ENCODE measurements at places on chromosomes 5 and 9.

GRCh38 chr5:132268769-132269551 is 11.5 kb downstream of the PDLIM4 start:
- peak; percentile 74 for DNase-seq

GRCh38 chr9:83473488-83473971 is 64.7 kb downstream of the FRMD3 start:
- no peak for DNase-seq

DNA sequence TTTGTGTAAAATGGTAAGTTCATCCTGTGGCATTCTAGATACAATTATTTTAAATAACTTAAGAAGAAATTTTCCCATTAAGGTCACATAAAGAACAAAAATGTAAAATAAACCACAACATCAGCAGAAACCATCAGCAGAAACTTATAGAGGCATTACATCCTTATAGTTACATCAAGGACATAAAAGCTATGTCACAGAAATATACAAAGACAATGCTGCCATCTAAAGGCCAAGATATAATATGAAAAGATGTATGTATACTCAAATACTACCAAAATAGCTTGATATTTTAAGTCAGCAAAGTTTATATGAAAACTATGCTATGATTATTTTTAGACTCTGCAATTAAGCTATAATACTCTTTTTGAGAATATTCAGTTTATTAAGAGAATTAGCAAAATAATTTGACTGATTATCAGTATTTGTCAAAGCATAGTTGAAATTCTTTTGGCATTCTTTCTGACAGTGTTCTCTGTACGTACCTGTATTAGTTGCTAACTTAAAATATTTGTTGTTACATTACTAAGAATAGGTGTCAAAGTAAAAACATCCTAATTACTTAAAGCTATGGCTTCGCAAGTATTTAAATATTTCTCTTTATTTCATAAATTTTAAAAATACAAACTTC is 36.2 kb downstream of the FBXL17 start:
- DNase-seq = peak; percentile 51

- DNase-seq = no peak
Observed at GRCh38 chr9:71830929-71831328, 62.6 kb upstream of the CEMIP2 start.

DNA sequence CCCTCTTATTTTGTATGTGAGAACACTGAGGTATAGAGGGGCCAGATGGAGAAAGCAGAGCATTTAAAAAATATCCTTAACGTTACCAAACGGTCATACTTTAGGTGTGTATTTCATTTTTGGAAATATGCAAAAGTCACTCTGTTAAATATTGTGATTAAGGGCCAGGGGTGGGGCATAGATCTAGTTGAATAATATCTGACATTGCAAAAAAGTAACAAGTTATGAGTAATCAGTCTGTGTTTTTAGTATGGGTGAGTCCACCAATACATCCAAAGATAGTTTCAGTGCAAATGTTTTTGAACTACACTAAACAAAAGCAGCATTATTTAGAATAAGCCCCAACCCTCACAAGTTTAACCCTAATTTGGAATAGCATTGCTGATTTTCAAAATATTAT is 45.3 kb upstream of the CCDC112 start:
- DNase-seq = no peak

DNA sequence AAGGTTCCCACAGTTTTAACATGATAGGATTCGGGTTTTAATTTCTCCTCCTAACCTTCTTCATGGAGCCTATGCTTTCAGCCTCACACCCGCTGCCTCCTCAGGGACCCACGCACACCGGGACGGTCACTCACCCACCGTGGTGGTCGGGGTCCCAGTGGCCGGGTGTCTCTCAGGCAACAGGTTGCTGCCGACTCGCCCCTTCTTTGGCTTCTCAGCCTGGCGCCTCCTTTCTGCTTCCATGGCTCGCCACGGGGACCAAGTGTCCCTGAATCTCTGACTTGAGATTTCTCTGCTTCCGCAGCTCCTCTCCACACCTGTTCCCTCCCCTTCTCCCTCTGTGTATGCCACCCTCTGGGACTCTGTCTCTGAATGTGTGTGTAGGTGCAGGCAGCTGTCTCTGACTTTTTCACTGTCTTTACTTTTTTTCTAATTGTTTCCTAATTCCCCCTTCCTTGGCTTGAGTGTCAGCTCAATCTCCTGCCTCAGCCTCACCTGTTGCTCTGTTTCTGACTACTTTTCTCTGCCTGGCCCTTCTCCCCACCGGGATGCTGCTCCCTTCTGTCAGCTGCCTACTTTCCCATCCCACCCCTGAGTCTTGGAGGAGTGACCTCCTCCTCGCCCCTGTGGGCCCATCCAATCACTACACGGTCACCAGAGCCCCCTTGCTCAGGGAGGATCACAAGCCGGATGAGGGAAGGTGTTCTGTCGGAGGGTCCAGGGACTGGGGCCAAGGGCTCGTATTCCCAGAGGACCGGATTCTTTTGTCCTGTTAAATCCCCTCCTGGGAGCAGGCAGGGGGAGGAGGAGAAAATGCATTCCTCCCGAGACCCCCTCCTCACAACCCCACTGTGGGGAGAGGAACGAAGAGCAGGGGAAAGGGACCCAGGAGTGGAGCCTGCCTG is at the start of gene PROP1:
Gene PROP1, minus strand, starts transcription at position 552 of the 905 bp plus-strand sequence. Its CDS starts 309 bp downstream, at position 243.
- DNase-seq = no peak

DNA sequence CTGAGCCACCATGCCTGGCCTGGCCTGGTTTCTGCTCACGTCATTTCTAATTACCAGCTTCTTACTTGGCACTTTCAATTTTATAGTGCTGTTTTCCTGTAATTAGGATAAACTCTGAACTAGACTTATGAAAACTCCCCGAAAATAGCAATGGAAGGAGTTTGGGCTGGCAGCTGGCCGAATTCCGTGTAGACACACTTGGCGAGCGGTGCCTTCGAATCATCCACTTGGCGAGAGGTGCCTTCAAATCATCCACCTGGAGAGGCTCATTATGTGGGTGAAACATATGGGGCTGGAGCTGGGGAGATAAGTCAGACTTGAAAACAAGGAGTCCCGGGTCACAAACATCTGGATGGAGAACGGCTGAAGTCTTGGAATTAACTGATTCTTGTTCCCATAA is 203.7 kb downstream of the ROR2 start:
- no peak for DNase-seq

- no peak for DNase-seq
Observed at GRCh38 chr5:98907951-98908350, 20.9 kb downstream of the CHD1 start.

- no peak for DNase-seq
Observed at GRCh38 chr5:139178935-139179334, 19.2 kb downstream of the SIL1 start.

DNA sequence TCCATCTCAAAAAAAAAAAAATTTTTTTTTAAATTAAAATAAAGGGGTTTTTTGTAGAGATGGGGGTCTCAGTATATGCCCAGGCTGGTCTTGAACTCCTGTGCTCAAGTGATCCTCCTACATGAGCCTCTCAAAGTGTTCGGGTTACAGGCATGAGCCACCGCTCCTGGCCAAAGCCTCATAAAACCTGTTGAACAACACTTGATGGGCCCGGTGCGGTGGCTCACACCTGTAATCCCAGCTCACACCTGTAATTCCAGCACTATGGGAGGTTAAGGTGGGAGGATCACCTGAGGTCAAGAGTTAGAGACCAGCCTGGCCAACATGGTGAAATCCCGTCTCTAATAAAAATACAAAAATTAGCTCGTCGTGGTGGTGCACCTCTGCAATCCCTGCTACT is 7.7 kb upstream of the NPM1 start:
- no peak for DNase-seq

- no peak for DNase-seq
Observed at GRCh38 chr9:10208691-10209069, 404.1 kb downstream of the PTPRD start.

DNA sequence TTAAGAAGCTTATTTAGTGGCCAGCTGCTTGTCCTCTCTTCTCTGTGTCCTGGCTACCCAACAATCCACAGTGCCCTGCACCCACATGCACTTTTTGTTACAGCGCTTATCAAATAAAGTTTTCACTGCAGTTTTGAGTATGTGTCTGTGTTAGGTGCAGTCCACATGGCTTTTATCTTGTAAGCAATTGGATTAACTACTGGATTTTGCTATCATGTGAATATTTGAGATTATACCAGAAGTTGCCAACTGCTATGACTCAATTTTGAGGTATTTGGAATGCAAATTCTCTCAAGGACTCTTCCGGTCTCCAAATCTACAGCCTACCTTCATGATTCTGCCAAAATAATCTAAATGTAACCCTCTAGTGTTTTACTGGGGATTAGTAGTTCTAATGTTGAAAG is 690.2 kb downstream of the NR2F1-AS1 start:
- DNase-seq = no peak

- DNase-seq = peak; percentile 78
Observed at GRCh38 chr5:80255811-80256712, at the start of gene SERINC5. SERINC5 (minus strand) TSS chr5:80256048; CDS start chr5:80255922, 126 bp downstream.

DNA sequence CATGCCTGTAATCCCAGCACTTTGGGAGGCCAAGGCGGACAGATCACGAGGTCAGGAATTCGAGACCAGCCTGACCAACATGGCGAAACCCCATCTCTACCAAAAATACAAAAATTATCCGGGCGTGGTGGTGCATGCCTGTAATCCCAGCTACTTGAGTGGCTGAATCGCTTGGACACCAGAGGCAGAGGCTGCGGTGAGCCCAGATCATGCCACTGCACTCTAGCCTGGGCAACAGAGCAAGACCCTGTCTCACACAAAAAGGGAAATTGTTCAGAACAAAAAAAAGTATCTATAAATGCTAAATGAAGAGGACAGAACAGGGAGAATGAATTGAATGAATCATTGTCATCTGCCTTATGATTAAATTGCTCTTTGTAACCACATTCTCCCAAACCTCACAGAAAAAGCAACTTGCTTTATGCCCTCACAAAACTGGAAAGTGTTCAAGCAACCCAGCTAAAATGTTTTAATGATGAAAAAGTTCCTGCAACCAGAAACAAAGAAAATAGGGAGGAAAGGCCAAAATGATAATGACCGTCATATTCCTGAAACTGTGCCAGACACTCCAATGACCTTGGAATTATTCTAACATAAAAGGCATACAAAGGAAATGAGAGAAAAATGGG is 83.7 kb downstream of the SERINC5 start:
- DNase-seq = no peak

- DNase-seq = peak; percentile 44
Observed at GRCh38 chr5:147628058-147628895, 118.4 kb upstream of the DPYSL3 start.

DNA sequence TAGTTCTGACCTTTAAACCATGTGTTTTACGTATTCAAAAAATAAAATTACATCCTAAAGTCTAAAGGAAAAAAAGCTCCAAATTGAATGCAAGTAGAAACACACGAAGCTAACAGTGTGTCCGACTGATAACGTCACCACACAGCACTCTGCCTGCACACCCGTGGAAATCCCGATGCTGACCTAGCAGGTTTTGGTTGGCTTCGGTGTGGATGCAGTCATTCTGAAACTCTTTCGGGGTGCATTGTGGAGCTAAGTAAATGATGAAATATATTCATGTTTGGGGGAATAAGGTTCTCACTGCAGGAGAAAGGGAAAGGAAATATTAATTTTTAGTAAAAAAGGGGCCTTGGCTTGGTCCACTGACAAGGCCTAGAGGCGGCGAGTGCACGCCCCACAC is 2.0 kb downstream of the RASGEF1C start:
- no peak for DNase-seq

- no peak for DNase-seq
Observed at GRCh38 chr5:8943301-8943700, 602.6 kb downstream of the SEMA5A start.

- DNase-seq = no peak
Observed at GRCh38 chr9:135559606-135560005, 1.9 kb upstream of the PAEP start.

GRCh38 chr9:14323985-14324650 is 10.2 kb upstream of the NFIB start:
- DNase-seq = no peak

DNA sequence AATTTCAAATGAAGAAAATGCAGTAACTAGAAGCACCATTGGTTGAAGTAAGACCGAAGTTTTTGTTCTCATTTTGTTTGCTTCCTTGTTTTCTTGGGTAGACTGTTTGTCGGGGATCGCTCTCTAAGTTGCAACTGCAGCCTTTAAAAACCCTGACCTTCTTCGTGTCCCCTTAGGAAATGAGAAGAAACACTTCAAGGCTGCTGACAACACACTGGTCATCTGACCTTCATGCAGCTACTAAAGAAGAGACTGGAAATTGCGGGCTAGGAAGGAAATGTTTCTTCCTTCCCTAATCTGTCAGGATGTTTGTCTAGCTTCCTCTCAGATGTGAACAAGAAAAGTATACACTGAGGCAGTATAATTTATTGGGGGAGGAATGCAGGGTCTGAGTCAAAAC is 50.7 kb upstream of the CHSY3 start:
- no peak for DNase-seq

- no peak for DNase-seq
Observed at GRCh38 chr9:297104-297972, 82.7 kb downstream of the DOCK8 start.

- no peak for DNase-seq
Observed at GRCh38 chr9:112572416-112572815, 85.8 kb downstream of the KIAA1958 start.

GRCh38 chr5:67092535-67092934 is 104.1 kb downstream of the CD180 start:
- peak; percentile 25 for DNase-seq

Data from fibroblast of gingiva (primary cell).